ENCODE measurements at places on chromosomes 7 and 10.

- no peak for DNase-seq
These were observed 14.3 kb upstream of the BHLHA15 start for GRCh38 chr7:98196706-98197605.

GRCh38 chr7:107446531-107446930, 23.3 kb upstream of the GPR22 start:
- no peak for DNase-seq

DNA sequence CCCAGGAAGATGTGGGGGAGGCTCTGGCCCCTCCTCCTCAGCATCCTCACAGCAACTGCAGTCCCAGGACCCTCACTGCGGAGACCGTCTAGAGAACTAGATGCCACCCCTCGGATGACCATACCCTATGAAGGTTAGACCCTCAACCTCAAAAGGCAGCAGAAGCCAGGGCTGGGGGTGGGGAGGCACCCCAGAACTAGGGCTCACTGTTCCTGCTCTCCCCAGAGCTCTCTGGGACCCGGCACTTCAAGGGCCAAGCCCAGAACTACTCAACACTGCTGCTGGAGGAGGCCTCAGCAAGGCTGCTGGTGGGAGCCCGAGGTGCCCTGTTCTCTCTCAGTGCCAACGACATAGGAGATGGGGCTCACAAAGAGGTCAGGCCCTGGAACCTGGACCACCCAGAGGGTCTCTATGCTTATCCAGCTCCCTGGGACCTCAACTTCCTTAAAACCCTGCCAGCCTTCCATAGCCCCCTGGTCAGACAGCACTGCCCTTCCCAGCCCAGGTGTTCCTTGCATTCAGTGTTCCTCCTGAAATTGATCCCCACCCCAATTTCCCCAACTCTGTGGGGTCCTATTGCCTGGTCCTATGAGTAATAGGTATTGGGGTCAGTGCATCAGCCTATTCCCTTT, 3.7 kb downstream of the SEMA4G start:
- no peak for DNase-seq

DNA sequence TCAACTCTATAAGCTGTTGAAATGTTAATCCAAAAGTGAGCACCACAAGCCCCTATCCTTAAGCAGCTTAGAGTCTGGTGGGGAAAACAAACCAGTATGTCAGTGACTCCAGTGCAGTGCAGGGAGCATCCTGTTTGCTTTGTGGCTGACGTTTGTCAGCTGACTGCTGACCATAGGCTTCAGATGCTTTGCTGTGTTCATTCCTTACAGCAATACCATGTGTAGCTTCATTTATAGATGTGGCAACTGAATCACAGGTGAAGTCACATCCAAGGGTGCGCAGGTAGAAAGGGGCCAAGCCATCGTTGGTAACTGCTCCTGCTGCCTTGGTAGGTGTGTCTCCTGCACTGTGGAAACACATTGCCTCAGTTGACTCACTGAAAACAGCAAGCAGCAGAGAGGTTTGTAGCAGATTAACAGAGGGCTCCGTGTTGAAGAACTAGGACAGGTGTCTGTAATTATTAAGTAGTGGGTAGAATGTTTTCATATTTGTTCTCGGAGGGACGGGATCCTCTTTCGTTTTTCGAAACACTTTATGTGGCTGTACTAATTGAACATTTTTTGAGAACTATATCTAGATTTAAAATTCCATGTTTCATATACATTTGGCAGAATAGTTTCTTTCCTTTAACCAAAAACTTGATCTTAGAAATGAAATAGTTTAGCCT, 2.0 kb downstream of the INSIG1 start:
- peak; percentile 46 for DNase-seq

DNA sequence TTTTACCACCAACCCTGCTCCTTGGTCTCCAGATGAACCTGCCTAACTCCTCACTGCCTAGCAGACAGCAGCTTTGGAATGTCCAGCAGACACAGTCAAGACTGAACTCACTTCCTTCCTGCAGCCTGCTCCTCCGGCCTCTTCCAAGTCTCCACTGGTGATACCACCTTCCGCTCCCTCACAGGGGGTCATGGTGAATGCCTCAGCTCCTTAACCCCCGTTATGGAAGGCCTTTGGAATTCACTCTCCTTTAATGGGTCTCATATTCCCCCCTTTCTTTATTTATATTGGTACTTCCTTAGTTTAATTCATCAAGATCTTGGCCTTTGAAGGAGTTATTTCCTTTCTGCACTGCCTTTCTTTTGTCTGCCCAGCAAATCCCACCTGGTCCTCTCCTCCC, 44.9 kb upstream of the ZNF32 start:
- DNase-seq: no peak

GRCh38 chr10:93994438-93994801, 689 bp downstream of the PLCE1 start:
- no peak for DNase-seq

DNA sequence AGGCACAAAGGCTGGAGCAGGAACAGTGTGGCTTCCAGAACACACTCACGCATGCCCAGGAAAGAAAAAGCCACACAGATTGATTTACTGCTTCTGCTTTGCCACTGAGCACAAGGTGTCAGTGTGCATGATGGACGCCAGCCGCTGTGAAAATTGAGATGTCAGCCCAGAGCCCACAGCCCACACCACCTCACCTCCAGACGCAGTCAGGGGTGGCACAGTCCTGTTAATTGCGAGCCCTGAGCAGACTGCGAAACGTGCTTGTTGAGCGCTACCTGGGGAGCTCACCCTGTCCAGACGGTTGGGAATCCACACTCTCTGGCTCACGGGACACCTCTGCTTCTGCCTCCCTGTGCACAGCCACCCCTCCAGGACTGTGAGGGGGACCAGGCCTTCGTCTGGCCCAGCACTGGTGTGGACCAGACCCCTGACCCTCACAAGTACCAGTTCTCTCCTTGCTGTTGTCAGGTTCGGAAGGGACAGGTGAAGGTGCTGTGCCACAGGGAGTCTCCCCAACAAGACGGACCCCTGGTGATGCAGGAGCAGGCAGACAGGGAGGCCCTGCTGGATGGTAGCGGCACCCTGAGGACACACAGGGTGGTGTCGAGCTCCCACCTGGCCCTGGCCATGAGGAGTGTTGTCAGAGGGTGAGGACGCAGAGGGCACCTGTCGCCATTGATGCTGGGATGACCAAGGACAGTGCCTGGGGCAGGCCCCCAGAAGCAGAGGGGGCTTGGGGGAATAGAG, 15.3 kb downstream of the RASGEF1A start:
- peak; percentile 38 for DNase-seq

DNA sequence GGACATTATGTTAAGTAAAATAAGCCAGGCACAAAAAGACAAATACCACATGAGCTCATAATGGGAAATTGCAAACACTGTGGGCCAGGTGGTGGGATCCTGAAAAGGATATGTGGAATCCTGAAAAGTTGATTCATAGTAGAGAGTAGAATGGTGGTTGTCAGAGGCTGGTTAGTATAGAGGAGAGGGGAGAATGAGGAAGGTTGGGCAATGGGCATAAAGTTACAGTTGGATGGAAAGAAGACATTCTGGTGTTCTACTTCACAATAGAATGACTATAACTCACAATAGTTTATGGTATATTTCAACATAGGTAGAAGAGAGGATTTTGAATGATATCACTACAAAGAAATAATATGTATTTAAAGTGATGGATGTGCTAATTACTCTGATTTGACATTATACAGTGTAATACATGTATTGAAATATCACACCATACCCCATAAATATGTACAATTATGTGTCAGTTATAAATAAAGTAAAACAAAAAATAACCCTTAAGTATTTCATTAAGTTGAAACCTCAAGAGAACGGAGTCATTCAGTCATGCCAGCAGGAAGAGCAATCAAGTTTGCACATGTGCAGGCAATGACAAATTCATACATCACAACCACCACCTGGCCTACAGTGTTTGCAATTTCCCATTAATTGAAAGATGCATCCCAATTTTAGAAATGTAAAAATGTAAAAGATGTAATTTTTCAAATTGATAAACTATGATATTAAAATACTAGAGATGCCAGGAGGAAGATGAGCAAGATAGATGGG, 156.7 kb downstream of the MAGI2 start:
- DNase-seq: no peak

DNA sequence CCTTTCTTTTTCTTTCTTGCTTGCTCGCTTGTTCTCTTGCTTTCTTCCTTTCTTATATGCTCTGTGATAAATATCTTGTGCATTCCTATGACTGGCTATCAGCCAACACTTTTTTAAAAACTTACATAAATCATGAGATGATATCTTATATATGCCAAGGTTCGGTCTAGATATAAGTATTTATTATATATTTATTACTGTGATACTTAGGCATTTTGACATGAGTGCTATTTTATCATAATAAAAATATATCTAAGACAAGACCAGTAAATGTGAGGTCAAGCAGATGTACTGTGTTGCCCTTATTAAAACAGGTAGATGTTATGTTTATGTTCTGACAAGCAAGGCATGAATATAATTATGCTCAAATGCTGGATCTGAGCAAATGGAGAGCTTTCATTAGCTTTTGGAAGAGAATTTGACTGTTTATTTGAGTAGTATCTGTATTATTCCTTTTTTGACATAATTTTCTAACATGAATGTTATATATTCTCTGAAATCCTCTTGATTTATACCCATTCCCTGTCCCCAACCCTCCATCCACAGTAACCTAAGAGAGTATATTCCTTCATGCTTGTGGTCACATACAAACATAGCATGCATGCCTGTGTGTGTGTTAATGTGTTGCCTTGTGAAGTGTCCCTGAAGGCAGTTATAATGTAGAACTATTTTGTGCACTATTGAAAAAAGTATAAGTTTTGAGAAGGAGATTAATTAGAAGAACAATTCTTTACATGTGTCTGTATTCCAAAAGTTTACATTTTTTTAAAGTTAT, 158.0 kb downstream of the HDAC9 start:
- no peak for DNase-seq

DNA sequence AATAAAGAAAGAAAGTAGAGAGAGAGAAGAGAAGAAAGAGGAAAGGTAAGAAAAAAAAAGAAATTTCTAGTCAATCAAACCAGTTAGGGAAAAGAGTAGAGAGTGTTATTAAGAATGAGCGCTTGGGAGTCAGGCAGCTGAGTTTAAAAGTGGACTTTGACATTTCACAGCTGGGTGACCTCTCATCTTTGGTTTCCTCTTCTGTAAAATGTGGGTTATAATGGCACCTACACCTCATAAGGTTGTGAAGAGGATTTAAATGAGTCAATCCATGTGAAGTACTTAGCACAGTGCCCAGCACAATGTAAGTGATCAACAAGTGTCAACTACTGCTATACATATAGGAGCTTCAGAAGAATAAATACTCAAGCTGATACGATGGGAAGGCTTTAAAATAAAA, 12.2 kb downstream of the HOXA1 start:
- DNase-seq: no peak

GRCh38 chr7:39672176-39672575, 48.8 kb downstream of the RALA start:
- no peak for DNase-seq

DNA sequence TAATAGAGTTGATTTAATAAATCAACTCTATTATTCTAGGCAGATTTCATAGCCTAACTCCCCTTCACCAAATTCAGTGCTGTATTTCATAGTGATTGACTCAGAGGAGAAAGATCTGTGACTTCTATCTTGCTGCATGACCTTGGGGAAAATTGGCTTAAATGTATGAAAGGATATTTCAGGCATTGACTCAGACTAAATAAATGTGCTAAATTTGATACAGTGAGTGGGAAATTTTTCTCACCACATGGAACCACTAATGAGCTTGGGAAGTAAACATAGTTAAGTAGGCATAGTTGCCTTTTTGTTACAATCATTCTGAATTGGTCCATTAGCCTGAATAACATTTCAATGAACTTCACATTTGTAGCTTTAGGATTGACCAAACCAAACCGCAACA, 89.0 kb upstream of the PRPS1L1 start:
- DNase-seq: no peak

- DNase-seq: peak; percentile 74
These were observed 14.0 kb downstream of the LRGUK start for GRCh38 chr7:134140889-134141867.

DNA sequence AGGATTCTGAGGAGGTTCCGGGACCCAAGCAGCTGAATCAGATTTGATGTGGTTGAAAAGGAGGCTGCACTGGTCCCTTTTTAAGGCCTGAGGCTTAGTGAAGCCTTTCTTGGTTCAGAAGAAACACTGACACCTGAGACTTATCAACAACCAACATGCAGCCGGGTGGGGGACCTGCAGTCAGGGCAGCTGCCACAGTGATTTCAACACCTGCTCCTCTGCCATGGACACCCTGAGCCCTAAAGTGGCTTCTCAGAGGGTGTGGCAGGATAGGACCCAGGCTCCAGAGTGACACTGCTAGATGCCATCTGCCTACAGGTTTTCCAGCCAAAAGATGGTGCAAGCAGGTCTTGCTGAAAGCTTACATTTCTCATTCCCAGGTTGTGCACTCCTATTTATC, 99.3 kb downstream of the COL13A1 start:
- DNase-seq: no peak
